ENCODE measurements at places on chromosomes 1 and 21.

DNA sequence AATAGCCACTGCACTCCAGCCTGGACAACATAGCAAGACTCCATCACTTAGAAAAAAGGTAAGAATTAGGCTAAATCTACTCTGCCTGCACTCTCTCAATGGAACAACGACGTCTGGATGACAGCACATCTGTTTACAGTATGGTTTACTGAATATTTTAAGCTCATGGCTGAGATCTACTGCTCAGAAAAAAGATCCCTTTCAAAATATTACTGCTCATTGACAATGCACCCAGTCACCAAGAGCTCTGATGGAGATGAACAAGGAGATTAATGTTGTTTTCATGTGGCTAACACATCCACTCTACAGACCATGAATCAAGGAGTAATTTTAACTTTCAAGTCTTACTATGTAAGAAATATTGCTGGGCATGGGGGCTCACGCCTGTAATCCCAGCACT is 58.0 kb downstream of the SLC27A3 start:
- no peak for DNase-seq

- no peak for DNase-seq
These were observed 308.1 kb upstream of the LYPLAL1 start for GRCh38 chr1:218865591-218865990.

GRCh38 chr1:225731491-225731890 is 46.1 kb upstream of the SRP9 start:
- DNase-seq: no peak

DNA sequence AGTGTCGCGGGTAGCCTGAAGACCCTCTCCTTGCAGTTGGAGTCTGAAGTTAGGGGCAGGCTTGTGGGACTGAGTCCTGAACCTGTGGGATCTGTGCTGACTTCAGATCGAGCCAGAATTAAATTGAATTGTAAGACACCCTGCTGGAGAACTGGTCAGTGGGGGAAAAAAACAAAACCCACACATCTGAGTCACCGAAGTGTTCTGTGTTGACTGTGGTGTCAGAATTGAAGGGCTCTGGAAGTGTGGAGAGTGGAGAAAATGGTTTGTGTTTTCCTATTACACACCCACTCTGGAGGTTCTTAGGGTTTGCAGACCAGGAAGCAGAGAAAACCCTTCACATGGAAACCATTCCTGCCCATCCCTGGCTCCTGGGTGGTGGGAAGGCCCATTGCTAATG is 209.5 kb upstream of the GALNT2 start:
- DNase-seq: no peak

DNA sequence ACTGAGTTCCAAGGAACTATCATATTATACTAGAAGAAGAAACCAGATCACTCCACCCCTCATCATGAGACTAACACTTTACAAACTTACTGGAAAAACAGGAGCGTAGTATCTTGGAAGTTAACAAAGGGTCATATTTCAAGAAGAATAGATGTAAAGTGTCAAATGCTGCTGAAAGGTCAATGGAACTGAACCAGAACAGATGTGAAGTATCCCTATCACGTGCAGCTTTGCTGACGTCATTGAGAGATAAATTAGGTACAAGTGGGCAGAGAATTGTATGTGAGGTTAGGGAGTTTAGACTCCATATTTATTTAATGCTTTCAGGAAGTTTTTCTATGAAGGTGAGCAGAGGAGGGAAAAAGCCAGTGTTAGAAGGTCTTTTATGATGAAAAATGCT is 483.0 kb downstream of the NCAM2 start:
- no peak for DNase-seq

- no peak for DNase-seq
These were observed 136.9 kb upstream of the C8B start for GRCh38 chr1:57102561-57103326.

GRCh38 chr1:81412954-81413353 is 387.8 kb upstream of the ADGRL2 start:
- no peak for DNase-seq

GRCh38 chr1:192959657-192960186 is 99.4 kb downstream of the UCHL5 start:
- DNase-seq: no peak

DNA sequence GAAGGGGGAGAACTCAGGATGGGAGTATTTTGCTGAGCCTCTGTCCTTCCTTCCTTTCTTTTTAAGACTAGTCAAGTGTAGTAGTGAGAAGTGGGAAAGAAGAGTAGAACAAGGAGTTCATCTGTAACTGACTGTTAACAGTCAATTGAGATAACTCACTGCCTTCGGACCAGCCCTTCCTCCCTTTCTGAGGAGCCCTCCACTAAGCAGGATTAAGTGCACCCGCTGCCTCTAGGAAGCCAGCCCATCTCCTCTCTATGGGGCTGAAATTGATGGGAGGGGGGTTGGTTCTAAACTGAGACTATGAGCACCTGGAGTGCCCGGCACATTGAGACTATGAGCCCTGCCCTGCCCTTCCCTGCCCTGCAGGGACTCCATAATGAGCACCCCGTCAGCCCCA is 72.7 kb upstream of the TINAGL1 start:
- no peak for DNase-seq

- no peak for DNase-seq
These were observed 57.9 kb downstream of the CACHD1 start for GRCh38 chr1:64527786-64528185.

DNA sequence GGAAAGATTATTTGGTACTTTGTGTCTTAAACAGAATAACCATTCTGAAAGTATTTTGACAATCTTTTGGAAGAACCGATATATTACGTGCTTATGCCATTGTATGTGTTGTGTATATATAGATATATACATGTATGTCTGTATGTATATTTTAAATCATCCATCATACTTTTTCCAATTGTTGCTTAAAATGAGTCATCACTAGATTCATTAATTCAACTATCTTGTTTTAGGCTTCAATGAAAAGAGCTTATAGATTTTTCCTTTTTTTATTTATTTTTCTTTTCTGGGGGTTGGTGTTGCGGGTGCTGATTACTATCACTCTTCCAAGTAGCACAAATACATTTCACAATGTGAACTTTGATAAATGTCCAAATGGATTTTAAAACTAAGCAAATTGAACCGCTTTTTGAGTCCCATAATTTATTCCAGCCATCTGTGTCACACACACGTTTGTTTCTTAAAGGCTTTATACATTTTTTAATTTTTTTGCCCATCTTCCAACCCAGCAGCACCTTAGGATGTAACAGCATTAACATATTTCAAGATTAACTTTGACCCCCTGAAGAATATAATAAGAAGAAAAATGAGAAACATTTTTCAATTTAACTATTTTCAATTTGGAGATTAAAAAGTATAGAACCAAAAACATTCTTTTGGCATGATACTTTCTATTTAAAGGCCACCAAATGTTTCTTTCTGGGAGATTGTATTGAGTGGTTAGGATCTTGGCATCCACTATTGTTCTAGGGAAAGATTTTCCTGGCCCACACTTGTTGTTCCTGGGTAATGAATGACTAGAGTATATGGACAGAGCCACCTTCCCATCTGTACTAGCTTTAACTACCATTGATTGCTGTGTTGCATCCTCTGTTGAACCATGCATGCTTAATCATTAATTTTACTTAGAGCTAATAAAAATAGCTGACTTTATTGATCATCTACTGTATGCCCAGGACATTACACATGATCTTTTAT is 9.3 kb upstream of the DPYD start:
- no peak for DNase-seq

DNA sequence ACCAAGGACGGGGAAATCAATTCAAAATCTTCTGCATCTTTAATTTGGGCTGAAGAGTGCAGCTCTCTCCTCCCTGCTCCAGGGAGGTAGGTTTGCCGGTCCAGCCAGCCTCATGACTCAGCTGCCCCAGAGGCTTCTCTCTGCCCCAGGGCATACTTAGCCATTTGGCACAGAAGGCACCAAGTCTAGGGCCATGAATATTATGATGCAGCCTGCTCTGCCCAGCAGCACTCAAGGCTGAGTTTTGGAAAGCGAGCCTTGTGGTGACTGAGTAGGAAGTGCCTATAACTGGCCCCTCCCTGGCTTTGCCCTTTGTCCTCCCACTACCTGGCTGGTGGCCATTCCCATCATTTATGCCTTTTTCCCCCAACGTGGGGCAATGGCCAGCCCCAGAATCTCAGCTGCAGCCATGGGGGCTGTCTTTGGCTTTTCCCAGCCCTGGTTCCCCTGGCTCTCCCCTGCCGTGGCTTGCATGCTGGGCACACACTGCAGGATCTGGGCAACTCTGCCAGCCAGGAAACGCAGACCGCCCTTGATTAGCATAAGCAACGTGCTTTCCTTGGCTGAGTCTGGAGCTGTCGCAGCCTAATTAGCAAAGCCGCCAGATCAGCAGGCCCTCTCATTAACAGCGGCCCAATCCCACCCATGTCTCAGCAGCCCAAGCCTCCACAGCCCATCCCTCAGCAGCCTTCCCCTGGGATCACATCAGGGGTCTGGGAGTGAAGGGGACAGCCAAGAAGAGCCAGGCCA is 258.6 kb upstream of the TMEM51 start:
- no peak for DNase-seq

DNA sequence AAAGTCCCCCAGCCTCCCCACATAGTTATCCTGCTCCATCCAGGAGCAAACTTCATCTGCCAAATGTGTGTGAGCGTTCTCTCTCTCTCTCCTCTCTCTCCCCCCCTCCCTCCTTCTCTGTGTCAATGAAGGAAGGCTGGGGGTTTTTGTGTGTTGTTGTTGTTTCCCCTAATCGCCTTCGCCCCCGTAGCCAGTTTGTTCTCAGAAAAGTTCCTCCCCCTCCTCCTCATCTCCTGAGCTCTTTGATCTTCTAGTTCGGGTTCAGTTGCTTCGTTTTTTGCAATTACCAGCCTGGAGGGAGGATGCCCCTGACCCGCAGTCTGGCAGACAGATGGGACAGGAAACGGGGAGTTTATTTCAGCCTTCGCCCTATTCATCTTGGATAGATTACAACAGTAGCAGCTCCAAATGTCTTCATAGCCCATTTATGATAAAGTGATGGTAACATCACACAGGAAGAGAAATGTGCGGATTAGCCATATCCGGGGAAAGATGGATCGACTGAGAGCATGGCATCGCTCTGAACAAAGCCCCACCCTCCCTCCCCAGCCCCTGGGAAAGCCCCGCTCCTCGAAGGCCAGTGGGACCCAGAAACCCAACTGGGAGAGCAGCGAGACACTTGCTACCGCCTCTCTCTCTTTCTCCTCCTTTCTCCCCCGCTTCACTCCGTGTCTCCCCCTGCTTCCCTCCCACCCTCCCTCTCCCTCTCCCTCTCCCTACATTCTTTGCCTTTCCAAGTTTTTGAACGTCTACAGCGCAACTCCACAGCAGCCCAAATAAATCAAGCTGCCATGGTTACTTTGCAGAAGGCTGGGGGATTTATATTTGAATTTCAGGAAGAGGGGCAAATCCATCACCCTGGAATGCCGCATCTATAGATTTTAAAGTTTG is 139.7 kb upstream of the ARHGEF16 start:
- no peak for DNase-seq

GRCh38 chr1:28087614-28088167 is 719 bp downstream of the EYA3 start:
- DNase-seq: no peak

- no peak for DNase-seq
These were observed 54.9 kb upstream of the C1orf198 start for GRCh38 chr1:230923176-230923575.

DNA sequence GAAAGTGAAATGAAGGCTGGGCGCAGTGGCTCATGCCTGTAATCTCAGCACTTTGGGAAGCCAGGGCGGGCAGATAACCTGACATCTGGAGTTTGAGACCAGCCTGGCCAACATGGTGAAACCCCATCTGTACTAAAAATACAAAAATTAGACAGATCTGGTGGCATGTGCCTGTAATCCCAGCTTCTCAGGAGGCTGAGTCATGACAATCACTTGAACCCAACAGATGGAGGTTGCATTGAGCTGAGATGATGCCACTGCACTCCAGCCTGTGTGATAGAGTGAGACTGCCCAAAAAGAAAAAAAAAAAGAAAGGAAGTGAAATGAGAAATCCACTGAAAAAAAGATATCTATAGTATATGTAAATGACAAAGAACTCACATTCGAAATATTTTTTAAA is 439.9 kb downstream of the DISC1 start:
- DNase-seq: no peak

DNA sequence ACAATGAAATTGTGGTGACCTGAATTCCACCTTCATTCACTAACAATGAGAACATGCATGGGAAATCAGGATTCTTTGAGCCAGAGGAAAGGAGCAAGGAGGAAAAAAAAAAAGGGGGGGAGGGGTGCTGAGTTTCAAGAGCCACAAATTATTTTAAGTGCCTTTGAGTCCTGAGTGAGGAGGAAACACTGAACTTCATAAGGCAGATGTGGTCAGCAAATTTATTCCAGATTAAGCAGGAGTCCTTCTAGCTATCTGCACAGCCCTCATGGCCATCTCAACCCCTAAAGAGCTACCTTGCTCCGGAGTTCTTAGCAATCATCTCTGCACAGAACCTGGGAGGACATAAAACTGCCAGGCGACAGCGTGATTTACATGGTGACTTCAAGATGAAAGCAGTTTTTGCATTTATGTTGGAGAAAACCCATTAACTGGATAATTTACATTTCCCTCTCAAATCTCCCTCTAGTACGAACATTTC is 21.7 kb downstream of the ASTN1 start:
- DNase-seq: no peak

- DNase-seq: no peak
These were observed 113.4 kb downstream of the DISP1 start for GRCh38 chr1:222928212-222928611.

DNA sequence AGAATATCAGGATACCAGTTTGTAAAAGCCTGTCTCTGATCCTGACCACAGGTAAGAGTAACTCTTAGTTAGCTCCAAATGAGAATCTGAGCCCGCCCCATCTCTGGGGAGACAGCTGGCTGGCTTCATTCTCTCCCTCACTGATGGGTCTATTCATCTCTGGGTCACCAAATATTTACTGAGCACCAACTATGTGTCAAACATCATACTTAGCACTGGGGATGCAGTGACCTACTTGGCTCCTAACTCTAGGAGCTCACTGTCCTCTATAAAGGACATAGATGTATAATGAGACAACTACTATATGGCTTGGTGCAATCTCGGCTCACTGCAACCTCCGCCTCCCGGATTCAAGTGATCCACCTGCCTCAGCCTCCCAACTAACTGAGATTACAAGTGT is 29.8 kb upstream of the BCL10 start:
- DNase-seq: no peak

DNA sequence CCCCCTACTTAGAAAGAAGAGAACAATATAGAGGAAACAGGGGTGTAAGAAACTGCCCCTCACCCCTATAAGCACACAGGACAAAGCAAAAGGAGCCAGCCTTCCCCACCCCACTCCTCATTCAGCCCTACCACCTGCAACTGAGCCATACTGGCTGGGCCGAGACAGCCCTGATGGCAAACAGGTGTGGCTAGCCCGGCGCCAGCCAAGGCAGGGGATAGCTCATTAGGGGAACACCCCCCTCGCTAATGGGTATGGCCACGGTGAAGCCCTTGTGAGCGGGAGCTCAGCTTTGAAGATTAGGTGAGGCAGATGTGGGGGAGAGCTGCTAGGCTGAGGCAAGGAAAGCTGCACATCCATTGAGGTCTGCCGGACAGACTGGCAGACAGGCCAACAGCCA is 65.5 kb downstream of the ERI3 start:
- DNase-seq: no peak

- no peak for DNase-seq
These were observed 155.6 kb upstream of the ZNF648 start for GRCh38 chr1:182217071-182217470.

Data from right renal pelvis (tissue), 4 donors.